ENCODE measurements at places on chromosomes 16 and 17.

DNA sequence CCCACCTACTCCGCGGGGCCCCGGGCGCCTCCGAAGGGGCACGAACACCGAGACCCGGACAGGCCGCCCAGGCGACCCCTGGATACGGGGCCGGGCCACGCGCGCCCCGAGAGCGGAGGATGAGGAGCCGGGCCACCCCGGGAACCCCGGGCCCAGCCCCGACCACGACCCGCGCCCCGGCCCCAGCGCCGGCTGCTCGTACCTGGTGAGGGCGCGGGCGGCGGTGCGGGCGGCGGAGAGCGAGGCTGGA, 192 bp downstream of the FASN start:
- DNase-seq = no peak

GRCh38 chr17:7141824-7142223, 27.2 kb upstream of the ASGR2 start:
- DNase-seq = no peak

- no peak for DNase-seq
These were observed 101.1 kb upstream of the TMEM132E start for GRCh38 chr17:34478244-34478643.

GRCh38 chr17:31092475-31093064, 2.2 kb upstream of the NF1 start:
- DNase-seq = no peak

DNA sequence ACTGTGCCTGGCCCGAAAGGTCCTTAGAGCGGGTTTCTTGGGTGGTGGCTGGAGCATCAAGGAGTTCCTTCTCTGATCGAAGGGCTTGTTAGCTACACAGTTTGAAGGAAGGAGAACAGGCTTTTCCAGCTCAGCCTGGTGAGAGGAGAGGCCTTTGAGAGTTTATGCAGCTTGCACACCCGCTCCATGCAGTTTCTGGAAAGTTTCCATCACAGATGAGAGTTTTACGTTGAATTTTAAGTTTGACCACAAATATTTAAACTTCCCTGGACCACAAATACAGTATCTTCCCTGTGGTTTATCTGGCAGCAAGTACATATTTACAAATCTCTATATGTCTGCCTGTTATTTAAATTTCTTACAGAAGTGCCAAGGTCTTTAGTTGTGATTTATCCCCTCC, 56.8 kb downstream of the HIC1 start:
- no peak for DNase-seq

GRCh38 chr16:87742781-87743490, 22.9 kb downstream of the KLHDC4 start:
- DNase-seq = no peak

DNA sequence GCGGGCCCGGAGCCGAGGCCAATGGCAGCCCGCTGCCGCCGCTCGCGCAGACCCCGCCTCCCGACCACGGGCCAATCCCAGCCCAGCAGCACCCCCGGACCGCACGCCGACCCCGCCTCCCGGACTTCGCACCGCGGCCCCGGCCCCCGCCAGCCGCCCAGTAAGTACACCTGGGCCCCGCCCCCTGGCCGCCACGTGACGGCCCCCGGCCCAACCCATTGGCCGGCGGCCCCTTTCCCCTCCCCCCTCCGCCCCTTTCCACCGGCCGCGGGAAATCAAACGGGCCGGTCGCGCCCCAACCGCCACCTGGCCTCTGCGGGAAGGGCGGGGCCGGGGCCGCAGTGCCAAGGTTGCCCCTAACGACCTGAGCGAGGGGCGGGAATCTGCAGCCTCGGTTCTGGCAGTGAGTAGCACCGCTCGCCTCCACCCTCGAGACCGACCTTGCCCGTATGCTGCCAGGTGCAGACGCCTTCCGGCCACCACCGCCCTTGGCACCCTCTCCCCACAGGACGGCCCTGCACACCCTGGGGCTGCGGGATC, at the start of gene YBX2:
TSS of gene YBX2 (minus strand) at position 26 of the 540 bp plus-strand sequence. CDS start 139 bp downstream, outside the sequence.
- DNase-seq = peak; percentile 94

GRCh38 chr16:719815-720446, 1.0 kb upstream of the ANTKMT start:
- no peak for DNase-seq

- no peak for DNase-seq
These were observed 76.0 kb downstream of the MARCHF10 start for GRCh38 chr17:62732125-62732524.

- no peak for DNase-seq
These were observed 468 bp downstream of the IL4R start for GRCh38 chr16:27314161-27314723.

GRCh38 chr17:80738987-80739730, 194.5 kb downstream of the RPTOR start:
- DNase-seq = no peak

- no peak for DNase-seq
These were observed 167.4 kb downstream of the TOX3 start for GRCh38 chr16:52379551-52379950.

DNA sequence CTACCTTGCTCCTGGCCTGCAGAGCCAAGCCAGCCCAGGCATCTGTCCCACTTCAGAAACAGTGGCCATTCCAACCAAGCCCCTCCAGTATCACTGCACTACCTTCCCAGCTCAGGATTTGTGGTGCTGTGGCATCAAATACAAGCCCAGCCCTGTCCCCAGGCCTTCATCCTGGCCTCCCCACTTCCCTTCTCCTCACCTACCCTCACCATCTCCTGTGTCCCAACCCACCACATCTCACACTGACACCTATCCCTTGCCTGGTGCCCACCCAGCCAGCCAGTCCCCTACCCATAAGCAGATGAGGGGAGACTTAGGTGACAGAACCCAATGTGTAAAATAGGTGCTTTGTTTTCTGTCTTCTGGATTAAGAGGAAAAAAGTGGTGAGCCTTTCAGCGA, 66.0 kb upstream of the CDH5 start:
- no peak for DNase-seq

DNA sequence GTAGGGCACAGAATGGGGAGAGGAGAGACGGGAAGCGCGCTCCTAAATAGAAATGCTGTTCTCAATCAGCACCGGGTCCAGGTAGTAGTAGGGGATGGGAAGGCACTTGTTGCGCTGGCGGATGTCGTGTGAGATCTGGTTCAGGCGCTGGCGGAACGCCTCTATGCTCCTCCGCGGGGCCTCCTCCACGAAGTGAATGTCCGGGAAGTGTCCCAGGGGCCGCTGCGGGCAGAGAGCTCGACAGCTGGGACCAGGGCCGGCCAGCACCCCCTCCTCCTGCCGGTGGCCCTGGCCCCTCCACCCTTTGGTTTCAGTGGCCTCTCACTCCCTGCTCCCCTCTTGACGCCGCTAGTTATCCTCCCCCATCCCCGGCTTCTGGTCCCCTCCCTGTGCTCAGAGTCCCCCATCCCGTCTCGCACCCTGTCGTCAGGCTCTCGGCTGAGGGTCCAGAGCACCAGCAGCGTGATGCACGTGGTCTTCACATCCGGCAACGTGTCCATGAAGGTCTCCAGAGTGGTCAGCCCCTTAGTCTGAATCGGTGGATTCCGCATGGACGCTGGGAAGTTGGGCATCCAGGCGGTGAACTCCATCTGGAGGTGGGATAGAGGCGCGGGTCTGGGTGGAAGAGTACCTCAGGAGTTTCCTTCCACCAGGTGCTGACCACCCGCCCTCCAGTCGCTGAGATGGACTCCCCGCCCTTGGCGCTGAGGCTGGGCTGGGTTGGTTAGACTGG, 14.6 kb downstream of the ALOX12B start:
- DNase-seq = no peak

DNA sequence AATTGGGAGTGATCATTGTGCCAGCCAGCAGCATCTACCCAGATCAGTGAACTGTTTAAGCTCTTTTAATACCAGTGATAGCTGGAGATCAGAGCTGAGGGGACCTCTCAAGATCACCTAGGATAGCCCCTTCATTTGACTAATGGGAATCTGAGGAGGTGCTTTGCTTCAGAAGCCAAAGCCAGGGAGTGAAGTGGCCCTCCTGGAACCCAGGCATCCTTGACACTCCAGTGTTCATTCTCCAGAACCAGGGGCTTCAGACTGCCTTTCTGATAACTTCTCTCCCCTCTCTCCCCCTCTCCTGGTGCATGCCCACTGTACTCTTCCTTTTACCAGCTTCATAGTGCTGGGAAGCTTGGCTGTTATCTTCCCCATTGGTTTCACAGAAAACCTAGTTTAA, 48.0 kb upstream of the SLC12A3 start:
- DNase-seq = no peak

GRCh38 chr16:14496786-14497185, 133.3 kb downstream of the PARN start:
- no peak for DNase-seq

DNA sequence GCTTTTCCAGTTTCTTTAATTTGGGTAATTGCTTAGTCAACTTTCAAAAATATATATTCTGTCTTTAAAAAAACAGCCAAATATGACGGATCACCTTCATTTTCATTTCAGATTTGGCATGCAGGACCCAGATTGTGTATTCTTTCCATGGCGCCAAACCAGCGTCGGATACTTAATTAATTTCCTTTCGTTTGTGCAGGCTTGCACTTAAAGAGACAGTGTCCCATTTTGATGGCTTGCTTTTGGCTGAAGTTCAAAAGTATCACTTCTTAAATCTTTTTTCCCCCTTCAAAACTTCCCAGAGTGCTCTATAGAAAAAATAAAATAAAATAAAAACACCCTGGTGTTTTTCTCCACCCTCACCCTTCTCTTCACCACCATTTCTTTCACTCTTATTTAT, 394.5 kb upstream of the SOX9 start:
- DNase-seq = no peak

DNA sequence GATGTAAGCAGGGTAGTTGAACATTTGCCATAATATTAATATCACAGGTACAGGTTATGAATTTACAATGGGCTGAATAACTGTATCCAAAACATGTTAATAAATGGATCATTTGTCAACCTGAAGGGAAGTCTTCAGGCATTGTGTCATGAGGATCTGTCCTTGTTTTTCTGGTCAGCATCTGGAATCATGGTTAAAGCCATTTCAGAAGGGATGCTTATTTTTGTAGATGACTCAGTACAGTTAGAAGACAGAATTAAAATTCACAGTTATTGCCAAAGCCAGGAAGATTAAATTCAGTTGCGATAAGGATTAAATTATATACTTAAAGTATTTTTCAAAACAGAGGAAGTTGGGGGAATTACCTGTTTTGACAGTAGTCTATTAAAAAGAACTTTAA, 8.0 kb downstream of the PSMD11 start:
- no peak for DNase-seq

GRCh38 chr16:87540072-87540896, 47.5 kb upstream of the ZCCHC14 start:
- DNase-seq = no peak

GRCh38 chr17:77208217-77208808, 67.5 kb downstream of the SEC14L1 start:
- DNase-seq = no peak

- no peak for DNase-seq
These were observed 49.1 kb downstream of the ADCY7 start for GRCh38 chr16:50315346-50315997.

- DNase-seq = no peak
These were observed 8.5 kb upstream of the ADCY7 start for GRCh38 chr16:50257876-50258275.
